ENCODE measurements at places on chromosomes 6 and 20.

GRCh38 chr6:37696841-37697662, 631 bp downstream of the MDGA1 start:
- peak; percentile 26 for DNase-seq

GRCh38 chr20:63884506-63885263, 10.2 kb upstream of the DNAJC5 start:
- DNase-seq = no peak

- DNase-seq = no peak
These were observed 176.2 kb downstream of the KIF16B start for GRCh38 chr20:16397086-16397485.

GRCh38 chr6:7805850-7806214, 79.9 kb downstream of the BMP6 start:
- DNase-seq = no peak

DNA sequence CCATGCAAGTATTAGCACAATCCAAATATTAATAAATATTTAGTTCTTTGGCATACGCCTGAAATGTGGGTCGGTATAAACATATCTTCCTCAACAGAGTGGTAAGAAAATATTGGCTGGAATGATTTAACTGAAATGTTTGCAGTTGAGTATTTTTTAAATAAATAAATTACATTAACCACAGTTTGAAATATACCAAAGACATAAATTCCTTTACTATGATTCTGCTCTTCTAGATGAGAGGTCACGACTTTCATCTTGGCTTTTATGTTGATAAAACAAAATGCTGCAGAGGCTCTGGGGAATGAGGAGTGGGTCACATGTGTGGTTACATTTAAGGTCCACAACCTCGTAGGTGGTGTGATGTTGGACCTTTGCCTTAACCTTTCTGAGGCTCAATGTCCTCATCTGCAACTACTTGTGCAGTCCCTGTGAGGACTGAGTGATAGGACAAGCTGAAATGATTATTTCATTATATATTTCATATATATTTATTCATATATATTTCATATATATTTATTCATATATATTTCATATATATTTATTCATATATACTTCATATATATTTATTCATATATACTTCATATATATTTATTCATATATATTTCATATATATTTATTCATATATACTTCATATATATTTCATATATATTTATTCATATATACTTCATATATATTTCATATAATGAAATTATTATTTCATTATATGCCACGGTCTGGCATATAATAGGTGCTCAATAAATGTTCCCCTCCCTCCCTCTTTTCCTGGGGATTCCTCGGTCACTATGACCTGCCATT, 107.4 kb downstream of the SAMD5 start:
- no peak for DNase-seq

GRCh38 chr6:150157081-150157480, 14.2 kb downstream of the PPP1R14C start:
- no peak for DNase-seq

GRCh38 chr6:168095716-168096250, 16.8 kb upstream of the FRMD1 start:
- no peak for DNase-seq

DNA sequence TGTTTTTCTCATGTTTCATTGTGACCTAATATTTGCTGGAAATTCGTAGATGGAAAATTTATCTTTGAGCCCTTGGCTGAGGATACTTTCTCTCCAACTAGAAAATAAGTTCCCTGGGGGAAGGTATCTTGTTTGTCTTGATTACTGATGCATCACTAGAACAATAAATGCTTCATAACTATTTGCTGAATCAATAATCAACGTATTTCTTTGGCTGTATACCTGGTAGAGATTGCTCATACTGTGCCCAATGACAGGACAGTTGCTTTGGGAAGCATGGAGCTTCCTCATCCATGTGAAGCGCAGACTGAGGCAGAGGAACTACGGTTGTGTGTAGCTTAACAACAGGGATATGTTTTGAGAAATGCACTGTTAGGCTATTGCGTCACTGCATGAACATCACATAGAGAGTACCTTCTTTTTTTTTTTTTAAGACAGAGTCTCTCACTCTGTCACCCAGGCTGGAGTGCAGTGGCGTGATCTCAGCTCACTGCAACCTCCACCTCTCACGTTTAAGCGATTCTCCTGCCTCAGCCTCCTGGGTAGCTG, 34.2 kb upstream of the RPN2 start:
- no peak for DNase-seq

GRCh38 chr6:73263570-73263909, 544 bp upstream of the KHDC1 start:
- DNase-seq = no peak

DNA sequence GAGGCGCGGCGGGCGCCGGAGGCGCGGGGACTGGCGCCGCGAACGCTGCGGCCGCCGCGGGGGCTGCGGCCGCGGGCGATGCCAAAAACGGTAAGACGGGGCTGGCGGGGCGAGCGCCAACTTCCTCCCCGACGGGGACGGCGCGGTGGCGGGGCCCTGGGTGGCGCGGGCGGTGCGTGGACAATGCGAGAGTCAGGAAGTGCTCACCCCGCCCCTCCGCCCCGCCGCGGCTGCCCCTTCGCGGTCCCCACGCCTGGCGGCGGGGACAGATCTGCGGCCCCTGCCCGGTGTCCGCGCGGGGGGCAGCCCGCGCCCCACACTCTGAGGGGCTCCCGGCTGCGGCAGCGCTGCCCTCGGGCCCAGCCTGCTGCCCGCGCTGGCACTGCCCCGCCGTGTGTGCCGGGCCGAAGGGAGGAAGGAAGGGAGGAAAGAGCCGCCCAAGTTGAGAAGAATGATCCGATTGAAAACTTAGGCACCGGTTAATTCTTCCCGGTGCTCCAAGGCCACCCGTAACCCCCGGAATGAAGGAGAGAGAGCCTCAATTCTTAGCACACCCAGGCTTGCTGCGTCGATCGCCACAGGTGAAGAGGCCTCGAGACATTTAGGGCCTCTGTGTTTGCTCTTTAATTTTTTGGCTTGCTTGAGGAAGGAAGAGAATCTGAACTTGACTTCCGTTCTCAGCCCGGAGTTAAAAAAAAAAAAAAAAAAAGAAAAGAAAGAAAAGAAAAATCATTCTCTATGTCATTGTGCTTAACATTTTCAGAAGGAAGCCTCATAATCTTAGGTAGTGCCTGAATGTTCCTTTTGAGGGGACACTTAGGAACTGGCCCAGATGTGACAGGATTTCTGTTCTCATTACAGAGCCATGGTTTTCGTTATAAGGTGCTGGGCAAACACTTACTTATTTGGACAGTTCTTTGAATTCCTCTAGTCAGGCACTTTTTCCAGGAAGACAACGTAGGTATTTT, 982 bp downstream of the HECA start:
- peak; percentile 51 for DNase-seq

DNA sequence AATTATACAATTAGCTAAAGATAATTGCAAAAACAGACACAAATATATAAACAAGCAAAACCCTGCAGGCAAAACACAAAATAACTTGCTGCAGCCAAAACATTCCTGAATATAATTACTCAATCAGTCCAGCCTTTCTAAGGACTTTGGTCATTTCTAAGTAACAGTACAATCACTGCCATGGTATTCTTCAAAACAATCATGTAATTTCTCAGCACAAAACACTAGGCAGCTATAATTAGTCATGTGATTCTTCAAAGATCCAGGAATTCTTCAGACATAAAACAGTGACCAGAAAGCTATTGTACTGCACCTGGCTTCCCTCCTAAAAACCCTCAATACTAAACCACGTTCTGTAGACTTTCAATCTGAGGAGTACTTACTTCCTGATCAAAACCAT, 881.1 kb downstream of the EPHA7 start:
- no peak for DNase-seq

DNA sequence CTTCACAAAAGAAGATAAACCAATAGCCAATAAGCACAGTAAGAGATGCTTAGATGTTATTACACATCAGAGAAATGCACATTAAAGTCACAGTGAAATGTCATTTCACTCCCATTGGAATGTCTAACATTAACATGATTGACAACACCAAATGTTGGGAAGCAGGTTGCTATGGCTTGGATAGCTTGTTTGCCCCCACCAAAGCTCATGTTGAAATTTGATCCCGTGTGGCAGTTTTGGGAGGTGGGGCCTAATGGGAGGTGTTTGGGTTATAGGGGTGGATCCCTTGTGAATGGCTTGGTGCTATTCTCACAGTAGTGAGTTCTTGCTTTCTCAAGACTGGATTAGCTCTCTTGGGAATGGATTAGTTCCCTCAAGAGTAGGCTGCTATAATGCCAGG, 44.8 kb downstream of the MRAP2 start:
- DNase-seq = no peak

DNA sequence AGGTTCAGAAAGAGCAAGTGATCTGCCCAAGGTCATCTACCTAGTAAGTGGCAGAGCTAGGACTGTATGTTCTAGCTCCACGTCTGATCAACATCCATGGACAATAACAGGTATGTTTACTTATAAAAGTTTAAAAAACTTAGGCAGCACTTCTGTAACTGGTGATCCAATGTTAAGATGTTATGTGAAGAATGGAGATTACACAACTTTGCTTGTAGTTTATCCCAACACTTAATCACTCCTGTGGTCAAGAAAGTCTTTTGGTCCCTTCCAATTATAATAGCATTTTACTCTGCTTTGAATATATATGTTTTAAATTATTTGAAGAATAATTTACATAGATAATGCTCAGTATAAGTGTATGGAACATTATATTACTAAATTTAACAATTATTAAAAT, 4.8 kb downstream of the FBXO30 start:
- no peak for DNase-seq

GRCh38 chr6:72084992-72085569, 198.7 kb downstream of the RIMS1 start:
- DNase-seq = no peak

GRCh38 chr6:14974372-14974771, 271.5 kb upstream of the JARID2 start:
- DNase-seq = no peak

- DNase-seq = no peak
These were observed 210.1 kb upstream of the RIMS1 start for GRCh38 chr6:71676298-71676697.

DNA sequence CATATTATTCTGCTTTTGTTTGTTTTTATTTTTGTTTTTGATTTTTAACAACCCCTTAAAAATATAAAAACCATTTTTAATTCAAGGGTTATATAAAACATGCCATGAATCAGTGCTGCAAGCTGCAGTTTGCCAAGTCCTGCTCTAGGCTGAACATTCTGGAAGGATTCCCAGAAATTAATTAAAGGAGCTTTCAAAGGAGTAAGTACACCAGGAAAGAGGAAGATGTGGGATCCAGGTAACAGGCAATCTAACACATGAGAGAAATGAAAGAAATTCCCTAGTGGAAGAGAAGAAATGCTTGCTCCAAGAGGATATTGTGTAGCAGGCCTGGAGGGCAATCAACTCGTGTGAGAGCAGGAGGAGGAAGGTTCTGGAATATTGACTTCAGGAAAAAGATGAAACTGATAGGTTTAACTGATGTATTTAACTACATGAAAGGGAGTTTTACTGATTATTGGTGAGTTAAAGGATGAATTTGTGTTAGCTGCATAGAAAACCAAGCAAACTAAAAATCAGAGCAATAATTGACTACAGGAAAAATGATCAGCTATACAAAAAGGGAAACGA, 146.0 kb upstream of the PHACTR1 start:
- no peak for DNase-seq

GRCh38 chr6:134651519-134651918, 298.4 kb downstream of the ALDH8A1 start:
- no peak for DNase-seq

GRCh38 chr20:60345106-60345505, 386.9 kb downstream of the CDH26 start:
- no peak for DNase-seq

- no peak for DNase-seq
These were observed 4.1 kb downstream of the FAM210B start for GRCh38 chr20:56362833-56363413.

DNA sequence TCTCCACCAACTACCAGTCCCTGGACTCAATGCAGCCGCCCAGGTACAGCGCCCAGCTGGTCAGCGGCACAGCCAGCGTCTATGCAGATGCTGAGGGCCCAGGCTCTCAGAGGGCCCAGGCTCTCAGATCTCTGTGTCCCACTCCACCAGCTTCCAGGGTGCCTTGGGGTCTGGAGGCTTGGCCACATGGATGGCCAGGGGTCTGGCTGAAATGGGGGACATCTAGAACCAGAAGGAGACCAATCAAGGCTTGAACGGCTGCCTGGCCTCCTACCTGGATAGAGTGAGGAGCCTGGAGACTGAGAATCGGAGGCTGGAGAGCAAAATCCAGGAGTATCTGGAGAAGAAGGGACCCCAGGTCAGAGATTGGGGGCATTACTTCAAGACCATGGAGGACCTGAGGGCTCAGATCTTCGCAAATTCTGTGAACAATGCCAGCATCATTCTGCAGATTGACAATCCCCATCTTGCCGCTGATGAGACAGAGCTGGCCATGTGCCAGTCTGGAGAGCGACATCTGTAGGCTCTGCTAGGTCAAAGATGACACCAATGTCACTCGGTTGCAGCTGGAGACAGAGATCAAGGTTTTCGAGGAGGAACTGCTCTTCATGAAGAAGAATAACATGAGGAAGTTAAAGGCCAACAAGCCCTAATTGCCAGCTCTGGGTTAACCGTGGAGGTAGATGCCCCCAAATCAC, 44.1 kb upstream of the GRM4 start:
- no peak for DNase-seq

GRCh38 chr20:35006009-35006408, 50.3 kb downstream of the MYH7B start:
- DNase-seq = no peak

- DNase-seq = no peak
These were observed 30.1 kb downstream of the ELMO2 start for GRCh38 chr20:46376196-46376785.

DNA sequence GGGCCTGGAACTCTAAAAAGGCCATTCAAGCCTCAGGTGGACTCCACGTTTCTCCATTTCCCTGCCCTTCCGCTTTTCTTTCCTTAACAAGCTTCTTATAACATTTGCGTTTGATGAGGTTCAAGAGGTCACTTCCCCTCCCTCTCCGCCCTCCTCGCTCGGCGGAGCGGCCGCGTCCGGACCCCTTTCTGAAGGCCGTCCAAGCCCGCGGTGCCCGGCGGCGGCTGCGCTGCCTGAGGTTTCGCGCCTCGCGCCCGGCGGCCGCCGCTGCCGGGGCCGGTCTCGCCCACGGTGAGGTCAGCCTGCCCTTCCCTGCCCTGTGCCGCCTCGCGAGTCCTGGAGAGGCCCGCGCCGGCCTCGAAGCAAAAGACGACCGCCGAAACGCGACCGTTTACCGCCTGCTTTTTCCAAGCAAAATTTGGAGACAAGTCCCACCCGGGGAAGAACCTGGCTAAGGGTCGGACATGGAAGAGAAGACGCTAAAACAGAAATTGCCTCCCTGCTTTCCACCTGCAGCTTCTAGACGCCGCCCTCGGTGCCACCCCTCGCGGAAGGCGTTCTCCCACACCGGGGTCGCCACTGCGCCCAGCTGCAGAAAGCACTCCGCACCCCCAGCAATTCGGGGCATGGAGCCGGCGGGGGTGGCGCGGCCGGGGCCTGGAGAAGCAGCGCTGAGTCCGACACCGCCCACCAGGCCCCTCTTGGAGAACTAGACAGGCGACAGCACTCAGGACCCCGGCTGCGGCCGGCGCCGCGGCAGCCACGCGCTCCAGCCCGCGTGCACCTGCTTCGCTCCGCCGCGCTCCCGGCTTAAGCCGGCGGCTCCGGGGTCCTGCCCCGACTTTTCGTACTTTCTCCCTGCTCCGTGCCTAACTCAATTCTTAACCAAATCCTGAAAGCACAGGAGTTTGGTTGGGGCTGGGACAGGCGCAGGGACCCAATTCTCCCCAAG, 11.0 kb upstream of the FOXF2 start:
- no peak for DNase-seq

GRCh38 chr6:44512868-44513741, 125.6 kb downstream of the CDC5L start:
- no peak for DNase-seq

- DNase-seq = no peak
These were observed 203.3 kb upstream of the LAMP5 start for GRCh38 chr20:9311132-9311531.
